ENCODE measurements at places on chromosomes 2 and 18.

GRCh38 chr18:48527461-48527860, 11.4 kb upstream of the CTIF start:
- DNase-seq: no peak

DNA sequence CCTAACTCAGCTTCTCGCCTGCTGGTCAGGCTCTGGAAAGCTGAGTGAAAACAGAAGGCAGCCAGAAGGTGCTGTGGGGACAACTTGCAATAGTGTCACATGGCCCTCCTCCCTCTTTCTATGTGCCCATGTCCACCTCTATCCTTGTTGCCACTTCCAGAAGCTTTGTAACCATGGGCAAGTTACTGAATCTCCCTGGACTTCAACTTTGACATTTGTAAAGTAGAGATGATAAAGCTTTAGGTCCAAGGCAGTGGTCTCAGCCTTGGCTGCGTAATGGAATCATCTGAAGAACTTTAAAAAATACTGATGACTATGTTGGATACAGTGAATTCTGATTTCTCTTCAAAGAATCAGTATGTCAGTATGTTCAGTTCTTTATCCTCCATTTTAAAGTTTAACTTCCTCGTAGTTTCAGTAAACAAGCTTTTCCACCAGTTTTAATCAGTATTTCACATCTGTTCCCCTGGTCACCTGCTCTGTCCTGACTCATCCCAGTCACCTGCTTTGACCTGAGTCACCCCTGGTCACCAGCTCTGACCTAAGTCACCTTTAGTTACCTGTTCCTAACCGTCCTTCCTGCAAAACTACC, 245.2 kb upstream of the STON1 start:
- DNase-seq: no peak

DNA sequence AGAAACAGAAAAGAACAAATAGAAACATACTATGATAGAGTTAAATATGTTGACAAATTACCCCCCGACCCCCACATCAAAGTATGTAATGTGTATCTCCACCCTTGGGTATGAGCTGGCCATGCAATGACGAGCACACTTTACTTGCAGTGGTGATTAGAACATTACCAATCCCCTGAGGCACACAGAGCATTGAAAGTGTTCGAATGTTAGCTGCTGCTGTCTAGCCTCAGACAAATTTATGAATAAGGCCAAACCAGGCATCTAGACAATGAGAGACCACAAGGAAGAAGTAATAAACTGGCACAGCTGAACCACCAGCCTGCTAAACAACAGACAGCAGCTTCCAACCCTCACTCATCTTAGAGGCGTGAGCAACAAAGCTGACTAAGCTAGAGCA, 380.5 kb downstream of the DSEL start:
- no peak for DNase-seq

DNA sequence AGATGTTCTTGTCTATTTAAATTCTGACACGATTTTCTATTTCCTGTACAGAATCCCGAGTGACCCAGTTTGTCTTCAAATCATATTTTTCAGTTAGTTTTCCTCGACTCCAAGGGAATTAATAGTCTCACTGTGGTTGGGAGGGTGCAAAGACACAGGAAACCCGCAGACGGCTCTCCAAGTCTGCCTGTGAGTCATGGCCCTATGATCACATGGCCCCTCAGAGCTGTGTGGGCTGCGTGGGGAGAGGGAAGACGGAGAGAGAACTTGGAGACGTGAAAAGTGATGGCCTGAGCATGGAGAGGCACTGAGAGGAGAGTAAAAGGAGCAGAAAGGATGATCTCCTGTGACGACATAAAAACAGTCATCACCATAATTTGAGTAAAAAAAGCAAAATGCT, 989.9 kb downstream of the DCDC2C start:
- DNase-seq: no peak

DNA sequence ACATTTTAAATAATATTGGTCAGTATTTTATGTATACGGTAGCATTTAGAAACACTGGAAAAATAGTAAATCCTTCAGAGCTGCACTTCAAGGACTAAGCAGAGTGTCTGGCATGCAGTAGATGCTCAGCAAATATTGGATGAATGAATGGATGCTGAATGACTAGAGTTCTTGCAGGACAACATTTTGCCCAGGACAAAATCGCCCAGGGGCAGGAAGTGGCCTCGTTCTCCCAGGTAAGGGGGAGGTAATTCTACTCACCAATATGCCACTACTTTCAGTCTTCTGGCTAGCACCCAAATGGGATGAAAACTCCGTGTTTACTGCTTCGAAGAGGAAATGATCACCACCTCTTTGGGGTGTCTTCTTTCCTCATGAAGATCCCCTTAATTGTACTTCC, 4.0 kb upstream of the DGUOK start:
- DNase-seq: no peak

GRCh38 chr18:71998547-71999097, 545.5 kb downstream of the CBLN2 start:
- no peak for DNase-seq

DNA sequence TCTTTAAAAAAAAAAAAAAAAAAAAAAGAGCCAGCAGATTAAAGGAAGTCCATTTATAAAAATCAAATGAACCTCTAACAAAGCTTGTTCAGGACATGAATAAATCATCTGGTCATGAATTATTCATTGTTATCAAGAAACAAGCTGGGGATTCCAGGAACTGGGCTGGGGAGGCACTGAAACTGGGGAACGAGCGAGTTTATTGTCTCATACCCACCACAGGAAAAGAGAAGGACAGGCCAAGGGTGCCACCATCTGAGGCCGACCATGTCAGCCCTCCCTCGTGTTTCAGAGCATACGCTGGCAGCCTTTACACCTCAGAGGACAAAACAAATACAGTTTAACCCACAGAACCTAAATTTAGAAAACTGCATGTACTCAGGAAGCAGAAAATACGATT, 164.2 kb downstream of the VWC2L start:
- DNase-seq: no peak

GRCh38 chr2:136195226-136195625, 77.3 kb upstream of the CXCR4 start:
- DNase-seq: no peak

GRCh38 chr2:204234879-204235278, 298.3 kb downstream of the ICOS start:
- DNase-seq: no peak

DNA sequence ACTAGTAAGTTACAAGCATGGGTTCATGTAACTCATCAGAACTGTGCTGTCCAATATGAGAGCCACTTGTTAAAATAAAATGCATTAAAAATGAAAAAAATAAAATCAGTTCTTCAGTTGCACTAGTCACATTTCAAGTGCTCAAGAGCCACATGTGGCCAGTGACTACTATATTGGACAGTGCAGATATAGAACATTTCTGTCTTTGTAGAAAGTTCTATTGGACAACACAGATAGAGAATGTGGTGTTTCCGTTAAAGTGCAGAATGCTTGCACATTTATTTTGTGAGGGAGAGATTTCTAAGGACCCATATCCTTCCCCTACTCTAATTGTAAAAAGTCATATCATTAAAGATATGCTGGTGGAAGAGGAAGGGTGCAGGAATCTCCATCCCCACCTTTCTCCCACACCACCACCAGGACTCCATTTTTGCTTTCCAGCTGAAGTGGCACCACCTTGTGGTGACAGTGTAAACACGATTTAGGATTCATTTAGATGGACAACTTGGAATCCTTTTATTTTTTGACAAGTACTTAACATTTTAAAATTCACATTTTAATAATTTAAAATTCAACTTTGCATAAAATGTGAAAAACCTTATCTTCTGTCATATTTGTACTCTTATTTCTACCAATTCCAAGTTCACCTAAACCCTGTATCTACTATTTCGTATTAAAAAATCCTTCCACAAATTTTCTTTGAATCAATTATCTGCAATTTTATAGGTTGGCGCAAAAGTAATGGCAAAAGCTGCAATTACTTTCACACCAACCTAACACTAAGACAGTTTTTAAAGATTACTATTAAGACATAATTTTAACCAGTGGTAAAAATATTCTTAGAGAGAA, 9.4 kb upstream of the CD302 start:
- peak; percentile 19 for DNase-seq

DNA sequence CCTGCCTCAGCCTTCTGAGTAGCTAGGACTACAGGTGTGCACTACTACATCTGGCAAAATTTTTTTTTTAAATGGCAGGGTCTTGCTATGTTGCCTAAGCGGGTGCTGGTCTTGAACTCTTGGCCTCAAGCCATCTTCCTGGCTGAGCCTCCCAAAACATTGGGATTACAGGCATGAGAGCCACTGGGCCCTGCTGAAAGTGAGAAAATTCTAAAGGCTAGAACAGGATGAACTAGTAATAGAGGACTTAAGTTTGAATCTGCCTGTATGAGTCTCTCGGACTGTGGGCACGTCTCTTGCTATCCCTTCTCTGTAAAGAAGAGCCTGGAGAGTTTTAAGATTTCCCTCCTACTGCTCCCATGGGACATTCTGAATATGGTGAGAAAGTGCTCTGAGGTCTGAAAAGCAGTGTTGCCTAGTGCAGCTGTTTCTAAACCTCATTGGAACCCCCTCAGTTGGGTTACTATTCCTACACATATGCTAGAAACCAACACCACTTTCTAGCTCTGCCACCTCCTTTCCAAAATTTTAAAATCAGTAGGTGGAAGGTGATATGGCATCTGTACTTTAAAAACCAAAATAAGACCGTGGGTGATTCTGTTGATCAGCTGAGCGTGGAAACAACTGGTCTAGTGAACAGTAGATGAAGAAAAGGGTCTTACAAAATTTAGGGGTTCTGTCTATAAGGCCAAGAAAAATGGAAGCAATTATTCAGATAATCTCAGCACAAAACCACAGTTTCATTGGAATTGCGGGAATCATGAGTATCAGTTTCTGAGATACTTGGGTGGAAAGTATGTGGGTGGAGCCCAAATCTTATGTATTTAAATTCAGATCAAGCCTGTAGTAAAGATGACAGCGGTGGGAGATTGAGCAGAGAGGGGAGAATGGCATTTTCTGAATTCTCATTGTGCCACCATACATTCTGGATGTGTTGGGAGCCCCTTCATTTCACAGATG, 259.8 kb upstream of the CXCR4 start:
- DNase-seq: no peak

GRCh38 chr2:44010266-44010665, 14.5 kb upstream of the LRPPRC start:
- DNase-seq: no peak

- DNase-seq: peak; percentile 72
These were observed 230.9 kb upstream of the SMAD2 start for GRCh38 chr18:48161191-48161910.

- no peak for DNase-seq
These were observed 93.0 kb upstream of the KLHL29 start for GRCh38 chr2:23292024-23292423.

GRCh38 chr2:96088340-96089335, 27.7 kb downstream of the ADRA2B start:
- DNase-seq: no peak

- no peak for DNase-seq
These were observed 18.6 kb upstream of the COL6A3 start for GRCh38 chr2:237432484-237433092.

DNA sequence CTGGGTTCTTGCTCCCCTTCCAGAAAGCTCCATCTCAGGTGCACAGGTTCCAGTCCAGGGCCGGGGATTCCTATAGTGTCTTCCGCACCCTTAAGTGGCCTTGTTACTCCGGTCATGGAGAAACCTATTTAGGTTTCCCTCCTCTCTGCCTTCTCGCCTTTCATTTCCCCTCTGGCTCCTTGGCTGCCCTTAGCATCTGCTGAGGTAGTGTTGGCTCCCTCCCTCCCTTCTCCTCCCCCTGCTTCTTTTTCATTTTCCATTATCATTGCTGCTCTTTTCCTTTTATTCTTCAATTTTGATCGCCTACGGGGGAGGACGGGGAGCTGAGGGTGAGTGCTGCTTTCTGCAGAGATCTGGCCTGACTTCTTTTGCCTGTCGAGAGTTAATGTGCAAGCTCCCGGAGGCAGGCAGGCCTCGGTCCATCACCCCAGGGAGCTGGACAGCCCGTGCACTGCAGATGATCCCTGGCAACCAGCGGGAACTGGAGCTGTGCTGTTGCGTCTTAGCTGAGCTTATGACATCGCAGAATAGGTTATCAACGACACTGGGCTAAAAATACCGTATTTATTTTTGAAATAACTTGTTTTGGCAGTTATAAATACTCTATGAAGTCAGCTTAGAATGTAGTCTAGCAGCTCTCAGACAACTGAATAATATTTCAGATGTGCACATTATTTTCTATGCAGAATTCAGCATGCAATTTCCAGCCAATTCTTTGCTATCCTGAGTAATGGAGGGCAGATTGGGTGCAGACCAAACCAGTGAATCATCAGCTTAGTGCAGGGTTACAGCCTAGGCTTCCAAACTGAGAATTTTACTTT, 141.9 kb downstream of the SLC4A3 start:
- no peak for DNase-seq

GRCh38 chr2:222136106-222136630, 162.6 kb downstream of the PAX3 start:
- no peak for DNase-seq

- no peak for DNase-seq
These were observed 104.4 kb downstream of the LIPG start for GRCh38 chr18:49666045-49666775.

- no peak for DNase-seq
These were observed 19.5 kb upstream of the KCNE4 start for GRCh38 chr2:223032187-223033142.

Data from prostate gland (tissue), 2 donors.